Heart right ventricle (tissue), 16 donors: ENCODE measurements at places on chromosomes 5 and 9.
A peak's percentile ranks its signal among the peaks of the same experiment; 100 is the strongest.

DNA sequence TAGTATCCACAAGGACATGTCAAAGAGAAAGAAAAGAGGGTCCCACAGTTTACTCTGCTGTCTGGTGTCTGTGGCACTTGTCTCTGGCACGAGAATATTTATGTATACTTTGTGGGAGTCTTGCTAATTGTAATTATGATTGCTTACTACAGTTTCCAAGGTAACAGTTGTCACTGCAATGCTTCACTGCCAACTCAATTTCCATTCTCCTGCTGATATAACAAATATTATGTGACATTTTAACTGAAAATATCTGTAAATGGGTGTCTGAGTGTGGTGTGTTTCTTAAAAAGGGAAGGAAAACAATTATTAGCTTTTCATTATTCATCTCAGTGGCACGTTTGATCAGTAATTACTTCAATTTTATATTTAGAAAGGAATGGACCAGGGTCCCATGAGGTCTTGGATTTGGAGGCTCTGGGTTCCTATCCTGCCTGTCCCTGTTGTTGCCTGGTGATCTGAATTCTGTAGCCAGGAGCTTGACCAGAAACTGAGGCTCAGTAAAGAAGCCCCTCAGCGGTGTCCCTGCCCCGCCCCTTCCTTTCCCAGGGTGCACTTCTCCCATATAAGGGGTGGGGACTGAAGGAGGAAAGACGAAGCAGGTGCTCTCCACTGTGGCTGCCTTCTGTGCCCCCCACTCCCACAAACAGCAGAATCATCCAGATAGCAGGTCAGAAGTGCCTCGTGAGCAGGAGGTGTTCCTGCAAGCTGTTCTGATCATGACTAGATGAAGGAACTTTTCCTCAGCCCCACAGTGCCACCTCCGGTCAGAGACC is 137.3 kb upstream of the KIF2A start:
- H3K4me3 ChIP-seq: no peak overlapping the region
- no peaks in the 10 kb centered on the region for H3K27me3 ChIP-seq
- no peaks in the 10 kb centered on the region for H3K36me3 ChIP-seq
- DNase-seq: no peak

DNA sequence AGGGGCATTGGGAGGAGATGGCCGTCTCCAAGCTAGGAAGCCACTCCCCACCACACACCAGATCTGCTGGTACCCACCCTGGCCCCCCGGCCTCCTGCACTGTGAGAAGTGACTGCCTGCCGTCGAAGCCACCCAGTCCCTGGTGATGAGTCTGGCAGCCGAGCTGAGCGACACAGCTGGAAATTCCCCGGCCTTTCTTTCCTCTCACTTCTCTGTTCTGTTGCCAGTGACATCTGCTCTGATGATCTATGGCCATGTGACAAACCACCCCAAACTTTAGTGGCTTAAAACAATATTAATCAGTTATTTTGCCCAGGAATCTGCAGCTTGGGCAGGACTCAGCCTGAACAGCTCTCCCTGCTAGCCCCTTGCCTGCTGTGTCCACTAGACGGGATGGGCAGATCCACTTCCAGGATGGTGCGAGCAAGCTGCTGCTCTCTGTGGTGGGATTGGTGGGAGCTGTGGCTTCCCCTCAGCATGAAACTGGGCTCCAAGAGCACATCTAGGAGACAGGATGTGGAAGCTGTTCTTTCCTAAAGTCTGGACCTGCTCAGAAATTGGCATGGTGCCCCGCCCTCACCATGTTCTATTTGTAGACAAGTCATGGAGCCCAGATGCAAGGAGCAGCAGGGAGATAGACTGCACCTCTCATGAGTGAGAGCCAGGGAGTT is 211.2 kb downstream of the GADD45G start:
- no peak overlapping the region for H3K27ac ChIP-seq
- H3K27me3 ChIP-seq: no peaks in the 10 kb centered on the region
- peaks cover 11% of the 10 kb centered on the region for H3K4me1 ChIP-seq
- no peak overlapping the region for H3K4me3 ChIP-seq

GRCh38 chr5:143932584-143932983 is 120.6 kb downstream of the HMHB1 start:
- no peaks in the 10 kb centered on the region for H3K27me3 ChIP-seq
- no peak overlapping the region for H3K4me3 ChIP-seq
- no peak for DNase-seq
- H3K36me3 ChIP-seq: no peaks in the 10 kb centered on the region

GRCh38 chr9:132810314-132810713 is 67.8 kb downstream of the AK8 start:
- H3K27me3 ChIP-seq: no peaks in the 10 kb centered on the region
- no peaks in the 10 kb centered on the region for H3K4me1 ChIP-seq
- H3K4me3 ChIP-seq: no peak overlapping the region
- H3K36me3 ChIP-seq: no peaks in the 10 kb centered on the region

DNA sequence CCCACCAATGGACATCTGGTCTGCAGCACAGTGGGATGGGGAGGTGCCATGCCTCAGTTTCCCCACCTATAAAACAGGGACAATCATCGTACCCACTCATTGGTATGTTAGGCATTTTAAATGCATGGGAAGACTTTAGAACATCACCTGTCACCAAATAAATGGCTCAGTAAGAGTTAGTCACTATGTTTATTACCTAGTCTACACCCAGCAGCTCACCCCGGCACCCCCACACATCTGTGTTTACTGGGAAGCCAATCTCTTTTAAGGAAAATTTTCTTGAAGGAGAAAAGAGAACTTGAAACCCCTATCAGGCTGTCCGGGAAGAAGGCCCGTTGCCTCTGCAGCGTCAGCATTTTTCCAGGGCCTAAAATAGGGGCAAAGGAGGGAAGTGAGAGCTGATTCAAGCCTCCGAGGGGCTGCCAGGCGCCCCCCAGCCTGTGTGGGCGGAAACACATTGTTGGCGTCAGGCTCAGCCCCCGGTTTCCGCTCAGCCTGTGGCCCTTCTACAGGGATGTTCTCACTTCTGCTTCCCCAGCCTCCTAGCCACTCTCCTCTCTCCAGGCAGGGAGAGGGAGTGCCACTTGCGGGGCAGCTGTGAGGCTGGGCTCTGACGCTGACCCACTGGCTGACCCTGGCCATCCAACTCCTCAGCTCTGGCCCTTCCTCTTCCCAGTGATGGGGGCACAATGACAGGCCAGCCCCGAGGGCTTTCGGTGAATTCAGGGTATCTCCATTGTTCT is 4.6 kb downstream of the CSF1R start:
- DNase-seq: peak; percentile 57
- no peaks in the 10 kb centered on the region for H3K4me1 ChIP-seq
- H3K27ac ChIP-seq: peak overlapping the region; percentile 31
- peak overlapping the region; percentile 15 for H3K4me3 ChIP-seq

DNA sequence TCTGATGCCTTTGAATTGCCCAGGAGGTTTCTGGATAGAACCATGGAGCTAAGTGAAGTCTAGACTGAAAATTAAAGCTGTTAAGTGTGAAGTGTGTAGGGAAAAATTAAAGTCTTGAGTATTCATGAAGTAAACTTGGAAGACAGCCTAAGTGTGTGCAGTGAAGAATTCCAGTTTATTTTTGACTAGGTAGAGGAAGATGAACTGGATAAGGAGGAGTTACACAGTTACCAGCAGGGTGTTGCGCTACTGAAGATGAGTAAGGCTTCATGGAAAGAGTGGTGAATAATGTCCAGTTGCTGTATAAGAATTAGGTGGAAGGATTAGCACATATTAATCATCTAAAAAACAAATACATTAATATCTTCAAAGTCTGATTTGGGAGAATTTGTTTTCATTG is 5.7 kb upstream of the CHD1 start:
- H3K4me3 ChIP-seq: no peak overlapping the region
- H3K27me3 ChIP-seq: no peaks in the 10 kb centered on the region
- DNase-seq: no peak
- H3K4me1 ChIP-seq: peaks cover 87% of the 10 kb centered on the region
- peak overlapping the region; percentile 46 for H3K27ac ChIP-seq

- no peaks in the 10 kb centered on the region for H3K27me3 ChIP-seq
- peaks cover 11% of the 10 kb centered on the region for H3K4me1 ChIP-seq
- no peaks in the 10 kb centered on the region for H3K36me3 ChIP-seq
- DNase-seq: no peak
- H3K27ac ChIP-seq: no peak overlapping the region
These were observed 431.6 kb downstream of the IRX1 start for GRCh38 chr5:4027088-4027734.

DNA sequence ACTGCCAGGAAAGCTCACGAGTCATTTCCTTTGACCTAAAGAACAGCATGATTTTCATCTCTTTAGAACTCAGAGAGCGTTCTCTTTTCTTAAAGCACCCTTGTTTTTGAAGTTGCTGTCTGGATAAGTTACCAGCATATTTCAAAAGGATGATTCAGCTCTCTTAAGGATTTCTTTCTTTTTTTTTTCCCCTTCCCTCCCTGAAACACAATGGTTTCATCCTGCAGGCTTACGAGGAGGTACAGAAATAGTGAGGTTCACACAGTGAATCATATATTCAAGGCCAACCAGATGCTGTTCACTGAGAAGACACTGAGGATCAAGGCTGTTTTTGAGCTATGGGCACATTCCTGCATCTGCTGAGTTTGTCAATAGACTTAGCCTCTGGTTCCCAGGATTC is 257.2 kb downstream of the KIF4B start:
- H3K4me1 ChIP-seq: no peaks in the 10 kb centered on the region
- DNase-seq: no peak
- no peaks in the 10 kb centered on the region for H3K27me3 ChIP-seq
- H3K27ac ChIP-seq: no peak overlapping the region
- no peak overlapping the region for H3K4me3 ChIP-seq

- no peaks in the 10 kb centered on the region for H3K36me3 ChIP-seq
- no peak overlapping the region for H3K27ac ChIP-seq
These were observed 865.4 kb downstream of the TLE4 start for GRCh38 chr9:80437091-80437640.

- DNase-seq: no peak
- no peaks in the 10 kb centered on the region for H3K4me1 ChIP-seq
- no peaks in the 10 kb centered on the region for H3K36me3 ChIP-seq
- no peak overlapping the region for H3K27ac ChIP-seq
- H3K27me3 ChIP-seq: no peaks in the 10 kb centered on the region
These were observed 236.7 kb downstream of the CDH18 start for GRCh38 chr5:19751326-19751725.

DNA sequence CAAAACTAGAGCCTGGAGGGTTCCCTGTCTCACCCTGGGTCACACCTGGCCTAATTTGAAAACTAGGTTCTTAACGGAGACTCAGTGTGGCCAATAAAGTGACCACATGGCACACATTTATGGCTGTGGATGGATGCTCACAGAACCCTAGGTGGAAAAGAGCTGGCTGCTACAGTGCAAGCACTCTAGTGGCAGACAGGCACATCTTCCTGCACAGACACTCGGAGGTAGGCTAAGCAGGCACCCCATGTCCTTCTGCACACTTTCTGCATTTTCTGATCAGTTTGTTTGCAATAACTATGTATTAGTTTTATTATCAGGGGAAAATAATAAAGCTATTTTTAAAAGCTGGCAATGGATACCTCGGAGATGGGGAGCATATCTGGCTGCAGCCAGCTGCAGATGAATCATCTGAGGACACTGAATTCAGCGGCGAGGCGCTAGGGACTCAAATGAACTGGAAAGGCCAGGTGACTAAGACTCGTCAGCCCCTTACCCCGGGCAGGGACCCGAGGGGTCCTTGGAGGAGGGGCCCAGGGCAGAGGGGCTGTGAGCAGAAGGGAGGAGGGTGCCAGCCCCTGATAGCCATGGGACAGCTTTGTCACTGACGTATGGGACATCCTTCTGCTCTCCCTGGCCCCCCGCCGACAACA is 96.2 kb downstream of the OLFM1 start:
- H3K27me3 ChIP-seq: peaks cover 50% of the 10 kb centered on the region
- no peak overlapping the region for H3K4me3 ChIP-seq
- H3K4me1 ChIP-seq: peaks cover 13% of the 10 kb centered on the region

- H3K27ac ChIP-seq: no peak overlapping the region
- no peaks in the 10 kb centered on the region for H3K4me1 ChIP-seq
- no peaks in the 10 kb centered on the region for H3K27me3 ChIP-seq
These were observed 26.1 kb upstream of the RNU6ATAC start for GRCh38 chr9:134190232-134191121.

DNA sequence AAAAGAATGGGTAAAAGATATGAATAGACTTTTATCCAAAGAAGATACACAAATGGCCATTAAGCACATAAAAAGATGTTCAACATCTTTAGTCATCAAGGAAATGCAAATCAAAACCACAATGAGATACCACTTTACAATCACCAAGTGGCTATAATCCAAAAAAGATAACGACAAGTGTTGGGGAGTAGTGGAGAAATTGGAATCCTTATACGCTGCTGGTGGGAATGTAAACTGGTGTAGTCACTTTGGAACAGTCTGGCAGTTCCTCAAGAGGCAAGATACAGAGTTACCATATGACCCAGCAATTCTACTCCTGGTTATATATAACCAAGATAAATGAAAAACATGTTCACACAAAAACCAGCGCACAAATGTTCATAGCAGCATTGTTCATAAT is 234.9 kb downstream of the SPATA31D1 start:
- H3K4me3 ChIP-seq: no peak overlapping the region
- H3K27ac ChIP-seq: no peak overlapping the region
- no peaks in the 10 kb centered on the region for H3K36me3 ChIP-seq
- H3K27me3 ChIP-seq: no peaks in the 10 kb centered on the region
- no peaks in the 10 kb centered on the region for H3K4me1 ChIP-seq

DNA sequence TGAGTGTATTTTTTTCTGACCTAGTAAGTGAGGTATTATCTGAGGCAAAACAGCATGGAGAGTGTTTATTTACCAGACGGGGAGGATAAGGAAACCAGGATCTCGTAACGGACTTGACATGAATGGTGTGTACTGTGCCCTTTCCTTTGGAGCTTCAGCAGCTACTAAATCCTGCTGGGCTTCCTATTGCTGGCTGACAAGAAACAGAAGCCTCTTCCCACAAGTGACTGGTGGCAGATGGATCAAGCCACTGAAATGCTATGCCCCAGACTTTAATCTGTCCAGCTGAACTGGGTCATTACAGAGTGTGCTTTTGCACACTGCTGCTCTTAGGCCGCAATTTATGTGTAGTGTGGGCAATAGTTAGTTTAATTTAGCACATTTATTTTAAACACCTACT is 162.7 kb upstream of the MRPS30 start:
- no peak overlapping the region for H3K4me3 ChIP-seq
- no peak overlapping the region for H3K27ac ChIP-seq
- DNase-seq: peak; percentile 24
- H3K4me1 ChIP-seq: no peaks in the 10 kb centered on the region
- no peaks in the 10 kb centered on the region for H3K36me3 ChIP-seq

DNA sequence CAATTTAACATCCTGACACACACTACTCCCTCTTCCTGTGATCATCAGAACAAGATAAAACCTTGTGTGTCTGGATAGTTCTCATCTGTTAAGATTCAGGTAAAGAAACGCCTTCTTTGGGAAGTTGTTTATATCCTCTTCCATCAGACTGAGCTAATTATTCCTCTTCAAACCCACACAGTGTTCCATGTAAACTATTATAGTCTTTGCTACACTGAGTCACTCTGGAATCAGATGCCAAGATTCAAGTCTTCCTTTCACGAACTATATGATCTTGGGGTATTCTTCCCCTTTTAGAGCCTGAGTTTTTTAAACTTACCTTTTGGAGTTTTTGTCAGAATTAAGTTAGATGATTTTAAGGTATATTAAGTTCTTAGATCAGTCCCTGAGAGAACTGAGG is 2.0 kb downstream of the OR1J1 start:
- no peak overlapping the region for H3K27ac ChIP-seq
- H3K4me3 ChIP-seq: no peak overlapping the region
- no peaks in the 10 kb centered on the region for H3K4me1 ChIP-seq
- no peak for DNase-seq
- H3K36me3 ChIP-seq: no peaks in the 10 kb centered on the region

- no peak for DNase-seq
- H3K27ac ChIP-seq: no peak overlapping the region
- no peak overlapping the region for H3K4me3 ChIP-seq
- H3K27me3 ChIP-seq: peaks cover 25% of the 10 kb centered on the region
- H3K4me1 ChIP-seq: no peaks in the 10 kb centered on the region
- H3K36me3 ChIP-seq: no peaks in the 10 kb centered on the region
These were observed 37.8 kb upstream of the TMEM250 start for GRCh38 chr9:136156209-136157120.
